ENCODE measurements at places on chromosomes 6 and 20.

DNA sequence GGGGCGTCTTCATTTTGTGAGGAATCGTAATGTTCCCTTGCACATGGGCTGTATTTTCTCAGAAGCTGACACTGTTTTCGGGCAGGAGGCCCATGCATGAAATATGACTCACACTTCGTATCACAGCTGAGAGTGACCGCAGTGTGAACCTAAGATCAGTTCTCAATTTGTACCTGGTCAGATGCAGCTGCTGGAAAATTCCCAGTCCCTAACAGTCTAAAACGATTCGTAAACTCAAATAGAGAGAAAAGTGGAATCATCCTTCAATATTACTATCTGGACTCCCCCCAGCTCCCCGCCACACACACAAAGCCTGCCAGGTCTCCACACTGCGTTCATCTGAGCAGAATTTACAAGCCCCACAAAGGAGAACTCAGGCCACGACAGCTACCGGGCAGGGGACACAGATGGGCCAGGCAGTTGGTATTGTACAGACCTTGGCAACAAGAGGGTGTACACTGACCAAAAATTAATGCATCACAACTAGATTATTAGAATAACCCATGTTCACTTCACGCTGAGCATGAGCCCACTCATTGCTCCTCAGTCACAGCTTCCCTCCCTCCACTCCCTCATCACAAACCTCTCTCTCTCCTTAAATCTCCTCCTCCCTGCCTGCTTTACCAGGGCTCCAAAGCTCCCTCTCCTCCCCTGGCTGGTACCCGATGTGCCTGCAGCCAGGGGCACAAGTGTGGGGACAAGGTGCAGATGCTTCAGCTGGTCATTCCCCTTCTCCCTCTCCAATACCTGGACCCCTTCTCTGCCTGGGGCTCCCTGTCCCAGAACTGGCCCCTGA is 488.4 kb downstream of the PREX1 start:
- no peak for DNase-seq

DNA sequence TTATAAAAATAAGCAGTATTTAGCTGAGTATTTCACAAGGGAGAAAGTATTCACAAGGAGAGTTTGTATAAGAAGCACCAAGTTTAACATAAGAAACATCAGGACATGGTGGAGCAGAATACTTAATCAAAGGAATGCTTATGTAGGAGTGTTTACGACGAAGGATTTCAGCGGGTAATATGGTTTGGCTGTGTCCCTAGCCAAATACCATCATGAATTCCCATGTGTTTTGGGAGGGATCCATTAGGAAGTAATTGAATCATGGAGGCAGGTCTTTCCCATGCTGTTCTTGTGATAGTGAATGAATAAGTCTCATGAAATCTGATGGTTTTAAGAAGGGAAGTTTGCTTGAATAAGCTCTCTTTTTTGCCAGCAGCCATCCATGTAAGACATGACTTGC is 1099.1 kb upstream of the ADGRB3 start:
- DNase-seq, result no peak

- no peak for DNase-seq
These were observed 202.8 kb upstream of the JAG1 start for GRCh38 chr20:10876558-10876957.

GRCh38 chr6:130575971-130576370 is 210.2 kb downstream of the TMEM200A start:
- no peak for DNase-seq

- DNase-seq, result no peak
These were observed 304.7 kb downstream of the QKI start for GRCh38 chr6:163719028-163719742.

GRCh38 chr6:166627033-166627874 is at the start of gene RPS6KA2:
TSS of gene RPS6KA2 (minus strand) at chr6:166627251. CDS start at chr6:166627019, 232 bp downstream.
- peak; percentile 100 for DNase-seq

GRCh38 chr20:33443006-33443511 is 504 bp downstream of the SNTA1 start:
- DNase-seq, result no peak

DNA sequence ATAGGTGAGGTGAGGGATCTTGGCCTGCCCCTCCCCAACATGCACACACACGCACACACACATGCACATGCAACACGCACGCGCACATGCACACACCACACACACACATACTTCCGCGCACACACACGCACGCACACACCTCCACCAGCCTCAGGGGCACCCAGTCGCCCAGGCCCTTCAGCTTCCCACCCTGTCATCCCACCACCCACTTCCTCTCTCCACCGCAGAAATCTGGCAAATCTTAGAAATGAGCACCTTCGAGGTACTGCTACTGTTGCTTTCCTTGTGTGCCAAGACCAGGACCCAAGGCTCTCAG is 1.2 kb downstream of the SPDEF start:
- DNase-seq, result no peak

- DNase-seq, result no peak
These were observed 124.2 kb downstream of the PLEKHG1 start for GRCh38 chr6:150723857-150724256.

Data from amygdala (tissue), 56 donors.